Anterior cingulate cortex (tissue), 58 donors: ENCODE measurements at places on chromosomes 5 and 9.

DNA sequence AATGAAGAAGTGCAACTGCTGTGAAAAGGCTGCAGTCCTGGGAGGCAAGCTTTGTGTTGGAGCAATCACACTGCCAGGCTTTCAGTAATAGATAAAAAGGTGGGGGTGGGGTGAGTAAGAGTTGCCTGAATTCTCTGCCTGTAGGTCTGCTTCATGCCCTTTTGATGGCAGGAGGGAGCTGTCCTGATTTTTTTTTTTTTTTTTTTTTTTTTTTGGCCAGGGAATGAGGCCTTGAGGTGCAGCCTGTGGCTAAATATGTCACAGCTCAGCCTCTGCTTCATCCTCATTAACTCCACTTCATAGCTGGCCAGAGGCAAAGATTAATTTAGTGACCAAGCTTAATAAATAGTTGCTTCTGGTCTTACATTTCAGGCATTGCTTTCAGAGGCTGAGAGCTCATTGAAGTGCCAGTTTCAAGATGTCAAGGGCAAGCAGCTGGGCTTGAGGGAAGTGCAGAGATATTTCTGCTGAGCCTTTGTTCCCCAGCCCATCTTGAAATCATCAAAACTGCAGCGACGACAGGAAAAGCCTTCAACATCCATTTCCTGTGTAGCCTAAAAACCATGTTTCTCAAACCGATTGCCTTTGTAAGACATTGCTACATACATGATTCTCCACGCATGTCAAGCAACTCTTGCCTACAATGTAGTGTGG, 134.7 kb downstream of the MACIR start:
- no peak for DNase-seq

DNA sequence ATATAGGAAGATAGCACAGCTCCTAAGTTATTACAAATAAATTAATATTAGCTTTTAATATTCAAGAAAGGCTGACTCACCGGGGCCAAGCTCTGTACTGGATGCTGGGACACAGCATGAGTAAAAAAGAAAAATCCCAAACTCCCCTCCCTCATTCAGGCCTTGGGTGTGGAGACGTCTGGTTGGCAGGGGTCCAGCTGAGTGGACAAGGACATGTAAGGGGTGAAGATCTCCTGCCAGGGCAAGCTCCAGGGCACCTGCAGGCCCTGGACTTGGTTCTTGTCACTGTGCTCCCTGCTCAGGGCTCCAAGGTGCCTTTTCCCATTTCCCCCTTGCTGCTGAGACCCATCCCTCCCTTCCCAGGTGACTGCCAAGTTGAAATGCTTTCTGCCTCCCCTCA, 388.5 kb downstream of the ENC1 start:
- DNase-seq: no peak

GRCh38 chr9:20476912-20477521, 145.3 kb downstream of the MLLT3 start:
- DNase-seq: no peak

DNA sequence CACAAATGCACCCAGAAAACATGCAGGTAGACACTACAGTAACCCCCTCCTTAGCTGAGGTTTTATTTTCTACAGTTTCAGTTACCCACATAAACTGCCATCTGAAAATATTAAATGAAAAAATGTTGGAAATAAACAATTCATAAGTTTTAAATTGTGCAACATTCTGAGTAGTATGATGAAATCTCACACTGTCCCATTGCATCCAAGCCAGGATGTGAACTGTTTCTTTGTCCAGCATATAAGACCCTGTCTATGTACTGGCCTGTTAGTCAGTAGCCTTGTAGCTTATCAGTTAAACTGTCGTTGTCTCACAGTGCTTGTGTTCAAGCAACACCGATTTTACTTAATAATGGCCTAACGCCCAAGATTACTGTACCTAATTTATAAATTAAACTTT, 630.5 kb downstream of the ANXA1 start:
- DNase-seq: no peak

- DNase-seq: no peak
These were observed 56.6 kb downstream of the CAMSAP1 start for GRCh38 chr9:135850737-135851136.

DNA sequence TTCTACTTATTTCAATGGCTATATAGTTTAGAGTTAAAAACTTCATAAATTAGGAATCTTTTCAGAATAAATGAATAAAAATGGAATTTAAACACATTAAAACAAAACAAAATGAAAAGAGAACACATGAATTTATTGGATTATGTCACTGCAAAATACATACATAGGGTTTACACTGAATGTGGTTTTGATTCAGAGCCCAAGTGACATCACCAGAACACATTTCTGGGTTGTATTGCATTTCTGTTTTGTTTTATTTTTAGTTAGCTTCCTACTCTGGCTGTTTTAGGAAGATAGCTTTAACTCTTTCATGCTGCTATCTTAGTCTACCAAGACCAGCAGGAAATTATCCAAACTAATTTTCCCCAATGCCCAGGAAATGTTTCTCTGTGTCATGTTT, 1935.0 kb downstream of the EFNA5 start:
- DNase-seq: no peak

DNA sequence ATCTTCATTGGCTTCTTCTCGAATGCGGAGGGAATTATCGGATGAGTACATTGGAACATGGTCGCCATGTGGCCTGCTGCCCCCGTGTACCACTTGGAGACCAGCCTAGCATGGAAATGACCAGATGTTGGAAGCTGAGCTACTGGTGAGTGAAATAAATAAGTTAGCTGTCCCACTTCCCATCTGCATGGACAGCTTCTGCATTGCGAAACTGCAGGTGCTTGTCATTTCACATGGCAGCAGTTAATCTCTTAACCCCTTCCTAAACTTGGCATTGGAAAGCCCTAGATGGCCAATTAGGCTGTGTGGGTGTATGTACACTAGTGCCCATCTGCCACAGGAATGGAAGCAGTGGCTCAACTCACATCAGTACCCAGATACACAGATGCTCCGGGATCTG, 246.6 kb upstream of the IL12B start:
- DNase-seq: no peak

DNA sequence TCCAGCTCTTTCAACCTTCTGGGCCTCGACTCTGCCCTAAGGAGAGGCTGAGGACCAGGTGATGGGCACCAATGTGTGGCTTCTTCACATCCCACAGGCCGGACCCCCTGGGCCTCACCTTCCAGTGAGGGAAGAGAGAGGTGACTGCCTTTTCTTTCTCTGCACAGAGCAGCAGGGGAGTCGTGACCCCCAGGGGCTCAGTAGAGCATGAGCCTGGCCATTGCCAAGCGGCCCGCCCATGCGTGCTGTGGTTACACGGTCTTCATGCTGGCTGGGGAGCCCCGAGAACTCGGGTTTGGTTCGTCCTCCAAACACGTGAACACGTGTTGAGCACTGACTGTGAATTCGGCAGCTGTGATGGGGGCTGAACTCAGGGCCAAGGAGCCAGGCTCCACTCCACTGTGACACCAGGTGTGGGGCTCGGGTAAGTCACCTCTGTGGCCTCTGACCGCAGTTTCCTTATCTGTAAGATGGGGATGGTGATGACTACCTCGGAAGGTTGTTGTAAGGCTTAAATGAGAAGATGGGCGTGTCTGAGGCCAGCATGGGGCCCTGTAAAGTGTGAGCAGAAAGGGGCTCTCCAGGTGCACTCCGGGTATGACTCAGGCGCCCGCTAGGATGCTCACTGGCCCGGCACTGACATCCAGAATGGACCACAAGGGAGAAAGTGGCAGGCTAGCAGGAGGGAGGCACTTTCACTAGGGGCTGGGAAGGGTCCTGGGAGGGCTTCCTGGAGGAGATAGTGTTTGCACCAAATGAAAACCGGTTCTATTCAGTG, 13.4 kb upstream of the GRHPR start:
- no peak for DNase-seq

DNA sequence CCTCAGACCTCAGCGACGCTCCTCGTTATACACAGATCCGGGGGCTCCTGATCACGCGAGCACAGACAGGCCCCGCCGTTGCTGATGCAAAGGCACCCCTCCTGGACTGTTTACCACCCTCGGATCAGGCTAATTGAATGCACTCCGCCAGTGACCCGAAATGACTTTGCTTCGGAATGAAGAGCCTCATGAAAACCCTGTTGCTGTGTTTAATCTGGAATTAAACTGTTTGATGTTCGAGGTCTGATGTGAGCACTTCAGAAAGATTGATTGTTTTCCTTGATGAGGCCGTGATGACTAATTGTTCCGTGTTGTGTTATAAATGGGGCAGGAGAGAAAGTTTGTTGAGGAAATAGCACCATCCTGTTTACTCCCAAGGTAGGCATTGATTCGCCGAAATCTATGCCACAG, 190.5 kb upstream of the PPP1R26 start:
- DNase-seq: no peak

GRCh38 chr9:110049699-110050450, 158.1 kb downstream of the C9orf152 start:
- no peak for DNase-seq

GRCh38 chr5:128637031-128637430, 99.0 kb upstream of the FBN2 start:
- no peak for DNase-seq

- no peak for DNase-seq
These were observed 57.8 kb upstream of the TRPM3 start for GRCh38 chr9:71179183-71179582.

GRCh38 chr5:111930449-111930848, 173.5 kb upstream of the NREP start:
- DNase-seq: no peak

- DNase-seq: no peak
These were observed 78.4 kb upstream of the ATP10B start for GRCh38 chr5:160930406-160930805.

- no peak for DNase-seq
These were observed 5.9 kb downstream of the CYFIP2 start for GRCh38 chr5:157271740-157272271.

- no peak for DNase-seq
These were observed 49.7 kb upstream of the FST start for GRCh38 chr5:53430618-53431252.

DNA sequence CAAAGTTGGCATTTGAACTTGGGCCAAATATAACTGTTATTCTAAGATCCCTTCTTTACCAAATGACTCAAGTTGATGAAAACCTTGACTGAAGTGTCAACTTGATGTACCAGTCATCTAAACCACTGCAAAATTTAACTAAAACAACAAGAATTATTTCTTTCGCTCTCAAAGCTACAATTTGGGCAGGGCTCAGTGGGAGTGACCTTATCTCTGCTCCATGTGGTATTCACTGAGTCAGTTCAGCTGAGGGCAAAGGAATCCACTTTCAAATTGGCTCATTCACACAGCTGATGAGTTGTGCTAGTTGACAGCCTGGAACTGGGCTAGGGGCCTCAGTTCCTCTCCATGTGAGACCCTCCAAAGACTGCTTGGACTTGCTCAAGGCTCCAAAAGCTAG, 166.3 kb downstream of the RORB start:
- DNase-seq: no peak

DNA sequence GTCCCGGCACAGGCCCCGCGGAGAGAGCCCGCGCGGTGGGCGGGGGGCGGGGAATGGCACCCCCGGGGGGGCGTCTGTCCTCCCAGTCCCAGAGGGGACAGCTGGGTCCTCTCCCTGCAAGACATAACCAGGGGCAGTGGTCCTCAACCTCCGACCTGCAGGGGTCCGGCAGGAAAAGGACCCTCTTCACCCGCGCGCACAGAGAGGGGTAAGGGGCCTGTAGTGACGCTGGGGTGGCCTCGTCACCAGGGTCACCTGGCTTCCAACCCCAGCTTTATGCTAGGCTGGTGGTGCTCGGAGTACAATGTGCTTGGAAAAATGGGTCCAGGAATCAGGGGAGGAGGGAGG, 34.2 kb downstream of the LHX2 start:
- no peak for DNase-seq

- DNase-seq: no peak
These were observed 37.0 kb downstream of the DMRTA1 start for GRCh38 chr9:22483528-22484070.

GRCh38 chr5:96871686-96872085, 4.6 kb upstream of the ERAP2 start:
- DNase-seq: no peak

GRCh38 chr5:177507165-177507564, 2.5 kb downstream of the DOK3 start:
- DNase-seq: no peak

DNA sequence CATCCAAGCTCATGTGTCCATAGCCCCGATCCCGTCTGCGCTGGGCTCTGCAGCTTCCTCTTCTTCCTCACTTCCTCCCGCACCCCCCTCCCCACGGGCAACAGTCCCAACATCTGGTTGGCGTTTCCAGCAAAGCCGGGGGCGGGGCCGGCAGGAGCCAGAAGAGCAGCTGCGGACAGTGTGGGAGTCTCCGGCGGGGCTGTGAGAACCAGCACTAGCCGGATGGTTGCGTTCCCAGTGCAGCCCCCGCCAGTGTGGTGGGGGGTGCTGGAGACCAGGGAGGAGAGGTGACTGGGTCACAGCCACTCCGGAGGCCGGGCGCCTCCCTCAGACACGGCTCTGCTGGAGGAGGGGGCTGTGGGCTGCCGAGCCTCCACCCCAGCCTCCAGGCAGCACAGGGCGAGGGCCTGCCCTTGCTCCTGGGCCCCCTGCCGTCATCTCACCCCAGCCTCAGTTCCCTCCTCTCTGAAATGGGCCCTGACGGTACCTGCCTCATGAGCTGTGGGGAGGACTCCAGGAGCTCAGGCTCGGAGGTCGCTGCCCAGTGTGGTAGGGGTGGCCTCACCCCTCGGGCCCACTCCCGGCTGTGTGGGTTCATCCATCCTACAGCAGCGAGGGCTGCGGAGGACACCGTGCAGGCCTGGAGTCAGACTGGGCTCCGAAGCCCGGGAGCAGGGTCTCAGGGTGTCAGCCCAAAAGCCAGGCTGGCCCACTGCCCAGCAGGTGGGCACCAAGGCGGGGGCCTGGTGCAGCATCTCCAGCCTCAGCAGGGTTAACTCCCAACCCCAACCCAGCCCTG, 41.5 kb upstream of the NOTCH1 start:
- DNase-seq: no peak

DNA sequence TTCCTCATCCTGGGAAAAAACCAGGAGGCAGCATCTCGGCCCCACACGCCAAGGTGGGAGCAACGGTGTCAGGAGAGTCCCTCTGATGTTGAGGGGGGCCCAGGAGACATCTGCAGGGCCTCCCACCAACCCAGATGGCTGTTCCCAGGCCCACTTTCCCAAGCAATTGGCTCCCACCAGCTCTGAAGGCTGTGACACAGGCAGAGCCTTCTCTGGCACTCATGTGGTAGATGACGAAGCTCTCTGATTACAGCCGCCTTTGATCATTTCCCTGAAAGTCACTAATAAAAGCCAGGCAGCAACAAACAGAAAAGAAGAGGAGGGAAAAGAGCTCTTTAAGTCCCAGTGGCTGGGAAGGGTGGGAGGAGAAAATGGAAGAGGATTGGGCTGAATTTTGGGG, 226.5 kb downstream of the CDK5RAP2 start:
- no peak for DNase-seq

DNA sequence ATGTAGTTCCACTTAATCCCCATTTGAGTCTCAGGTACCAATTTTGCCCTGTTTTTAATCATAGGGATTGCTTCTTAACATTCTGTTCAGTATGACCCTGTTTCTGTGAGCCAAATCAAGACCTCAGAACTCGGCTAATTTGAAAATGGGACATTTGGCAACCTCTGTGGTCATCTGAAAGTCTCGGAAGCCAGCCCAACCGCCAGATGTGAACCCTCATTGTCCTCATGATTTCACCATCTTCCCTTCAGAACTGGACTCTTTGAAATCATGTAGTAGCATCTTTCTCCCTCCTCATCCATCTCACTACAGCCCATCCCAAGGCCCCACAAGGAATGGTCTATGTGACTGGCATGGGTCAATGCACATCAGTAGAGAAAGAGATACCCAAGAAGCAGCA, 88.9 kb downstream of the S1PR3 start:
- DNase-seq: no peak

GRCh38 chr9:23771746-23772384, 54.2 kb downstream of the ELAVL2 start:
- no peak for DNase-seq

GRCh38 chr9:107932601-107933000, 443.0 kb upstream of the KLF4 start:
- no peak for DNase-seq
